ENCODE measurements at places on chromosomes 11 and 22.

DNA sequence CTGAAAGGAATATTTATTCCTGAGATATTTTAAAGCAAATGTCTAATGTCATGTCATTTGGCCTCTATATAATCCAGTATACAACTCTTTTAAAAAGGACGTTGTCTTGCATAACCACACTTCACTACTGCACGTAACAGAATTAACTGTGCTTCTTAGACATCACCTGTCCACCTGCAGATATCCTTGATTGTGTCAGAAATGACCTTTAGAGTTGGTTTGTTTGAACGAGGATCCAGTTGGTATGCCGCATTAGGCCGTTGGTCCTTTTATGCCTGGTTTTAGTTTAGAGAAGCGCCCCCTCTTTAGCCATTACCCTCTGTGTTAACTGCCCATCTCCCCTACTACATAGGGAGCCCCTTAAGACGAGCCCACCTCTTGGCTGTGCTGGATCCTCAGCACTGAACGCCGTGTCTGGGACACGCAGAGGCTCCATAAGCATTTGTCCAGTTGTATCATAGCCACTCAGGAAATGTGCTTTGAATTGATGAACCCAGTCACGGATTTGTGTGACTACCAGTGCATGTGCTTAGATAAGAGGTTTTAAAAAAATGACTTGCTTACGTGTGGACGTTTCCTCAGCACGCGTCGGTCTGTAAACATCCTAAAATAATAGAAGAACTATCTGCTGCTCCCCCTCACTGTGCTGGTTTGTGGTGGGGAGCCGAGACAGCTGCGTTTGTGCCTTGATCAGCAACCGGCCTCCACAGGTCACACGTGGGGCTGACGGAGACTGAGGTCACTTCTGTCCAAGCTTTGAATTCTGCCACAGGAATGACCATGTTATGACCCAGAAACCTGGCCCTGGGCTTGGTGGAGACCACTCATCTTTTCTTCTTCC is 4.0 kb downstream of the MICAL2 start:
- peak; percentile 71 for DNase-seq

DNA sequence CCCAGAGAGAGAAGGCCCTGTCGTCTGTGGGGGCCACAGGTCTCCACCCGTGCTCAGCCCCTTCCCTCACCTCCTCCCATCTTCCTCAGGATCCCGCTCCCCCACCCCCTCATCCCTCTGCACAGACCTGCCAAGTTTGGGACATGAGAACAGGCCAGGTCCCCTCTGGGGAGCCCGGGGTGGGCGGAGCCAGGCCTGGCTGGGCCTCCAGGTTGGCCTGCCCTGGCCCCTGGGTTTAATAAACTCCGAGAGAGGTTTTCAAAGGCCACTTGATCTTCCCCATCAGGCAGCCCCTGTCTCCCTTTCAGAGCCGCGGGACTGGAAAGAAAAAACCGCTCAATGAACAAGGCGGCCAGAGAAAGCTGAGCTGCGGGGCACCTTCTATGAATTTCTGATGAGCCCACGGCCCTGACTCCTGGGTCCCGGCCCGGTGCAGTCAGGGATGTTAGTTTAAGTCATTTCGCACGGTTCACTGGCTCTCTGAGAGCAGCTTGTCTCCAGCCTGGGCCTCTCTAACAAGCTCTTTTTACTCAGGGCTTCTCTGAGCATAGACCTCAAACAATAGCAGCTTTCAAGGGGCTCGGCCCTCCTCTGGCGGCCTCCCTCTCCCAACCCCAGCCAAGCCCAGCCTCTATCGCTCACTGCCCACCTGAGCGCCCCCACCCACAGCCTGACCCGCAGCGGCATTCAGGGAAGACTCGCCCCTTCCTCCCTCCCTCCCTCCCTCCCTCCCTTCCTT is 64.8 kb downstream of the RPUSD4 start:
- DNase-seq: no peak

GRCh38 chr11:69542314-69543168 is 61.1 kb downstream of the LINC01488 start:
- no peak for DNase-seq

DNA sequence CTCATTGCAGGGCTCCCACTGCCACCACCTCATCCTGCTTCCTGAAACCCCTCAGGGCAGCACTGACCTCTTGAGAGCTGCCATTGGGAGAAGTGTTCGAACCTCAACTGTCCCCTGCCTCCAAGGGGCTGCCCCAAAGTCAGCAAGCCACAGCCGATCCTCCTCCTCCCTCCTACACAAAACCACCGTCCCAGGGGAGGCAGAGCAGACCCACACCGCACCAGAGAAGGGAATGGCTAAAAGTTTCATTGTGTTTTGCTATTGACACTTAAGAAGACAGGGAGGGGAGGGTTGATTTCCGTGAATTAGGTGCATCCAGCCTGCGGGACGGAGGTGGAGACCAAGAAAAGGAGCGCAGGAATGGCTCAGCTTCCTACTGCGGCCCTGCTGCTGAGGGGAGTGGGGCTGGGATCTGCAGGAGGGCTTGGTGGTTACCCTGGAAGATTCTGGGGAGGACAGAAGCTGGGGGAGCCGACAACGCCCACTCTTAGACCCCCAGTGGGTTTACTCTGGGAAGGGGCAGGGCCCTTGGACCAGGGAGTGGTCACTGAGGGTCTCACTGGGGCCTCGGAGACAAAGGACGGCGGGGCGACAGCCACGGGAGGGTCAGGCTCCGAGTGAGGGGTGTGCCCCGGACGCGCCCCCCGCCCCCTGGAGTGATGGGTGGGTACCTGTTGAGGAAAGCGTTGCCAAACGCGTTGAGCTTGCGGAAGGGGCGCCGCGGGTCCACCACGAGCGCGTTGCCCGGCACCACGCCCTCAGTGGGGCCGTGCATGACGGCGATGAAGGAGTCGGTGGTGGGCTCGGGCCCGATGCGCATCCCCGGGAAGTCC is 815 bp downstream of the EHD1 start:
- no peak for DNase-seq

DNA sequence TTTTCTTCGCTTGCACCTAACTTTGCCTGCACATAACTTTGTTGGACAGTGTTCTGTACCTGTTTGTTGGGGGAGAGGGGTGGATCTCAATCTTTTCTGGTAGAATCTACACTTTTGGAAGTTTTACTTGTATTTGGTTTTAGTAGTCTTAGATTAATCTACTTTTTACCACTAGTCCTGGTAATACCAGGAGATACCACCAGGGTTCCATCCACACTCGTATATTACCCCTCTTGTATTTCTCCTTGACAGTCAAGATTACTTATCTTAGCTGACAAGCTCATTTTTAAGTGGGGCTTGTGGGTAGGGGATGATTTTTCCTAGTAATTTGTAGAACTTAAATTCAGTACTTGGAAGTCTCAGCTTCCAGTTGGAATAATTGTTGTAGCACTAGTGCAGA is 37.3 kb upstream of the TECTA start:
- DNase-seq: no peak

- no peak for DNase-seq
Observed at GRCh38 chr11:5137014-5137413, 1.1 kb downstream of the OR52A5 start.

DNA sequence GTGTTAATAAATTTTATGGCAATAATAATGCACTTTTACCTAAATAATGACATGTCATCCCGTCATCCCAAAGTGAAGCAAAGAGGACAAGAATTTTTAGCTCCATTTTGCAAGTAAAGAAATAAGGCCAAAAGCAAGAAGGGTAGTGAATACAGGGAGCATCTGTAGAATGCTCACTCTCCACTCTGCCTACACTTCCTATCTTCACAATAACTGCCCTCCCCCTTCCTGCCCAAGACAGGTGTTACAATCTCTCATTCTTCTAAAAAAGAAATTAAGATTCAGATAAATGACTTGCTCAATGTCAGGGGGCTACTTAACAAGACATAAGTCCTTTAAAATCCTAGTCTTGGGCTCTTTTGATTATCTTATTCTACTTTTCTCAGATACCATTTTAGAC is 8.9 kb downstream of the RDX start:
- DNase-seq: peak; percentile 33

DNA sequence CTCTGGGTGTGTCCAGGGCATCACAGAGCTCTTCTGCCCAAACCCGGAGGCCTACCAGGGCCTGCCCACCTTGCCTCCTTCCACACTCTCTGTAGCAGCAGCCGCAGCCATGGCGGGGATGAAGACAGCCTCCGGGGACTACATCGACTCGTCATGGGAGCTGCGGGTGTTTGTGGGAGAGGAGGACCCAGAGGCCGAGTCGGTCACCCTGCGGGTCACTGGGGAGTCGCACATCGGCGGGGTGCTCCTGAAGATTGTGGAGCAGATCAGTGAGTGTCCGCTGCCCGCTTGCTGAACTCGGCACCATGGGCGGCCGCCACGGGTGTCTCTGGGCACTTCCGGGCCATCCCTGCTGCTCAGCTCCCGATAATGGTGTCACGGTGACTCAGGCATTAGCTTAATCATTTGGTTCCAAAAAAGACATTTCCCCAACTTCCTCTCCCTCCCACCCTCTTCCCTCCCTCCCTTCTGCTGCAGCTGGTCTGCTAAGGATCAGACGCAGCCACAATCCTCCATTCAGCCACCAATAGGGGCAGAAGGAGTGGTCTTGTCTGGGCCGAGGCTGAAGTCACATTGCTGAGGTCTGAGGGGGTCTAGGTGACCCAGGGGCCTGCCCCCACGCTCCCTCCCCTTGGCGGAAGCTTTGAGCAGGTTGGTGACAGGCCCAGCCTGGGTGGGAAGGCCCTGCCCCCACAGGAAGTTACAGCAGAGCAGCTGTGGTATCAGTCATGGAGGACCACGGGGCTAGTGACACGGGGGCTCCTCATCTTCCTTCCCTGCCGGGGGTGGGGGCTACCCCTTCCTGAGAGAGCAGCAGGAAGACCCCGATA is 950 bp downstream of the FERMT3 start:
- DNase-seq: peak; percentile 91

GRCh38 chr11:57481915-57482781 is 21.8 kb downstream of the RTN4RL2 start:
- no peak for DNase-seq

DNA sequence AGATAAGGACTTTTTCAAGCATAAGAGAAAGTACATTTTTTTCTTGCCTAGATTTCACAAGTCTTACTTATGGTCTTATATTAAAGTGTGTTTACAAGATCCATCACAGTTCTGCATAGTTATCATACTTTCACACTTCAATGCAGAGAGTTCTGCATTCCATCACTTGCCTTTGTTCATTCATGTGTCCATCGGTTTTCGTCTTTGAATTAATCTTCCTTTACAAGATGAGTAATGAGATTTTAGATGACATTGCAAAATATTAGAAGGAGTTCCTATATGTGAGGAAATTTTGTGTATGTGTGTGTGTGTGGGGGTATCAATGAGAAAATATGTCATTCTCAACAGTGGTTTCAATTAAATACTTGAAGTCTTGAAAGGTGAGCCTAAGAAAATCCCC is 98.1 kb upstream of the GUCY1A2 start:
- DNase-seq: no peak

GRCh38 chr11:134065381-134065780 is 3.5 kb upstream of the JAM3 start:
- DNase-seq: no peak

DNA sequence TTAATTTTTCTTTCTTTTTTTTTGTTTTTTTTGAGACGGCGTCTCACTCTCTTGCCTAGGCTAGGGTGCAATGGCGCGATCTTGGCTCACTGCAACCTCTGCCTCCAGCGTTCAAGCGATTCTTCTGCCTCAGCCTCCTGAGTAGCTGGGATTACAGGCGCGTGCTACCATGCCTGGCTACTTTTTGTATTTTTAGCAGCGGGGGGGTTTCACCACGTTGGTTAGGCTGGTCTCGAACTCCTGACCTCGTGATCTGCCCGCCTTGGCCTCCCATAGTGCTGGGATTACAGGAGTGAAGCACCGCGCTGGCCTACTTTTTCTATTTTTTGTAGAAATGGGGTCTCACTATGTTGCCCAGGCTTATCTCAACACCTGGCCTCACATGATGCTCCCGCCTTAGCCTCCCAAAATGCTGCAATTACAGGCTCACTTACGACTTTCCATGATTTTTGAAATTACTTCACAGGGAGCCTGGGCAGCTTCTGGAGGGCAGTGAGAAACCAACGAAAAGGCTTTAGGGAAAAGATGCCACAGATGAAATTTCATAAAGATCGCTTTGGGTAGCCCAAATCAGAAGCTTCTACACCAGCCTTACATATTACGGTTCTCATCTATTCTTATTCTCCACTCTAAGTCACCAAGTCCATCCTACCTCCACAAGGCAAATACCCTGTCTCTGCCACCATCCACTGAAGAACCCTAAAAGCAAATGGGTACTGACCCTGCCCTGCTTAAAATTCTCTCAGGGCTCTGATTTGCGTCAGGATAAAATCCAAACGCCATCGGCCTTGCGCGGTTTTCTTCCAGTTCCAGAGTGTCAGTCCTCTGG is 866 bp upstream of the RRM1 start:
- peak; percentile 28 for DNase-seq

- DNase-seq: no peak
Observed at GRCh38 chr22:42271906-42272305, 1.5 kb upstream of the TCF20 start.

DNA sequence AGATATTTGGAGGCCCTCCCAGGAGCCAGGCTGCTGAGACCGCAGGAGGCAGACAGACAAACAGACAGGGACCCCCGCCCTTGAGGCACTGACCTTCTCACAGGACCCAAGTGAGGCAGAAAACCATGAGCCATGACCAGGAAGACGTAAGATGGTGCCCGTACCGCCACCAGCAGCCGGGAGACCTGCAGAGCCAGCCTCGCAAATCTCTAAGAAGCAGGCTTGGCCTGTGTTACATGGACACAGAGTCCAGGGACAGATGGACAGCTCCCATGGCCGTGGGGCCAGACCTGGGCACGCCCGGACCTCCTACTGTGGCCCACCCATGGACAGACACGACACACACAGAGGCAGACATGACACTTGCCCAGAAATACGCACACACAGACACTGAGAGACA is 30.7 kb upstream of the TOLLIP start:
- DNase-seq: no peak

- DNase-seq: no peak
Observed at GRCh38 chr11:22190827-22191463, 1.9 kb upstream of the ANO5 start.

Measured in common myeloid progenitor, CD34-positive (primary cell).